ENCODE measurements at places on chromosomes 1 and 21.

- peak; percentile 45 for DNase-seq
These were observed 15.5 kb downstream of the TEX35 start for GRCh38 chr1:178528228-178528952.

DNA sequence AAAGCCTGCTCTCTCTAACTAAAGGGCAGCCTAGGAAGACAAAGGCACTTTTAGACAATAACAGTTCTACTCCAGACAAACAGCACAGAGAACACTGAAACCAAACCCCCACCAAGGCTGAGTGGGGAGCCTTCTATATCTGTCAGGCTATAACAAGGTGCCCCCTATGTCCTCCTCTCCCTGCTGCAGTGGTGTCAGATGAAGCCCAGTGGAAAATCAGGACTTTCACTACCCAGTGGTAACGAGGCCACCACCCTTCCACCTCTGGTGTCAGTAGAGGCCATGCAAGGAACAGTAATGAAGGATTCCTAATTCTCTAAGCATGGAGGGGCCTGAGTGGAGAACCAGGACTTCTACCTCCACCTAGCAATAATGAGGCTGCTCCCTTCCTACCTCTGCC, 83.7 kb downstream of the ZSWIM5 start:
- DNase-seq: no peak

- no peak for DNase-seq
These were observed 47.3 kb upstream of the GPR37L1 start for GRCh38 chr1:202075389-202075788.

- no peak for DNase-seq
These were observed 219.0 kb upstream of the POU3F1 start for GRCh38 chr1:38265293-38266196.

GRCh38 chr1:220791956-220792355, 5.2 kb downstream of the MTARC1 start:
- DNase-seq: no peak

DNA sequence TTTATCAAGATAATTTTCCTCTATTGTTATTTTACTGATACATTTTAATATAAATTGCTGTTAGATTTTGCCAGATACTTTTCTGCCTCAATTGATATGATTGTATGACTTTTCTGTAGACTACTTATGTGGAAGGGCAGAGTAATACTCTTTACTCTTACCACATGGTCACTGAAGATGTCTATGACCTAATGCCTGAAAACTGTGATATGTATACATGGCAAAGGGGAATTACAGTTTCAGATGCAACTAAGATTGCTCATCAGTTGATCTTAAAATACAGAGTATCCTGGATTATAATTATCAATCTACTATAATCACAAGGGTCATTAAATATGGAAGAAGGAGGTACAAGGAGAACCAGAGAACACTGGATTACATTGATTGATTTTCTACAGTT, 1528.0 kb downstream of the BRINP3 start:
- no peak for DNase-seq

GRCh38 chr1:207152792-207153468, 48.9 kb downstream of the C4BPA start:
- DNase-seq: peak; percentile 7

- no peak for DNase-seq
These were observed 94.5 kb downstream of the PRDM2 start for GRCh38 chr1:13794231-13795187.
